ENCODE measurements at places on chromosomes 7 and 10.

GRCh38 chr7:41207141-41207540, 495.7 kb downstream of the INHBA start:
- no peak for DNase-seq

GRCh38 chr10:4983615-4984216, 19.9 kb downstream of the AKR1C2 start:
- no peak for DNase-seq

DNA sequence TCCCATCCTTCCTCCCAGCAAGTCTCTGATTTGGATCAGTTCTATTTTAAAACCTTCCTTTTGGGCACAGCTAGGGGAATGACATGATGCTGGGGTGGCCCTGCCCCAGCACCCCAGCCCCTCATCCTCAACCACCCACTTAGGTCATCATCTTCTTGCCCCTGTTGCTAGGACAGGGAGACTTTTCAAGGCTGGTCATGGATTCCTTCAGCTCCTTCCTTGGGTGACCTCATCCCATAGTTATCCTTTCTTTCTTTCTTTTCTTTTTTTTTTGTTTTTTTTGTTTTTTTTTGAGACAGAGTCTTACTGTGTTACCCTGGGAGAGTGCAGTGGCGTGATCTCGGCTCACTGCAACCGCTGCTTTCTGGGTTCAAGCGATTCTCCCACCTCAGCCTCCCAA, 127.2 kb downstream of the WDFY4 start:
- no peak for DNase-seq

DNA sequence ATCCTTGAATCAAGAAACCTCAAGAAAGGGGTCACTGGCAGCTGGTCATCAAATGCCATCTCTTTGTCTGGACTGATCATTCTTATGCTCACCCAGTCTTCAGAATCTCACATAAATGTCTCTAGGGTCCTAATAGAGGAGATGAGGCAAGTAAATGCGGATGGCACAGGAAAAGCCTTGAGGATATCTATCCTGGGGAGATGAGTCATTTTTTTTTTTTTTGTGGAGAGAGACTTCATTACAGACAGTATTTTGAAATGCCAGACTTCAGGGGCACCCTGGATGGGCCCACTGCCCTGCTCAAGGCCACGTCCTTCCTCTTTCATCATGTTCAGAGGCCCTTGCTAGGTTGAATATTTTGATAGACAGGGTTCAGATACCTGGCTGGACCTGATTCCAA, 19.5 kb upstream of the PLPP4 start:
- DNase-seq = no peak

DNA sequence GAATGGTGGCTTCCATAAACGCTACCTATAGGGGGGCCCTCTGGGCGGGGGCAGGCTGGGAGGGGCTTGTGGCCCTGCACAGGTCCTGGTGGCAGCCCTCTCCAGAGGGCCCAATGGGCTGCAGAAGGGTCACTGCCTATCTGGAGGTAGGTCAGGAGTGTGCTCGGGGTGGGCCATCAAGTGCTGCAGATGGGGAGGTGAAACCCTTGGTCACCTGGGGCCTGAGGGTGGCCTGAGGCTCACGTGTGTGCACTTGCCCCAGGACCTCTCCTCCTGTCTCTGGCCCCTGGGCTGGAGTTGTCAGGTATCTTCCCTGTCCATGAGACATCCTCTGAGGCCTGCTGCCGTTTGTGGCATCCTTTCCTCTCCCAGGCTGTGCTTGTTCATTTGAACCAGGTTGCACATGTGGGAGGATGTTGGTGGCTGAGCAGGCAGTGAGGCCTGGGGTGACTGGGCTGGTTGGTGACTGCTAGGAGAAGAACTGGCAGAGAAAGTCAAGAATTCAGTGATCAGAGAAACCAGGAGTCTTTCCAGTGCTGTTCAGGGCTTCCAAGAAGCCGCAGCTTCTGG, 21.1 kb upstream of the SH2D4B start:
- no peak for DNase-seq

DNA sequence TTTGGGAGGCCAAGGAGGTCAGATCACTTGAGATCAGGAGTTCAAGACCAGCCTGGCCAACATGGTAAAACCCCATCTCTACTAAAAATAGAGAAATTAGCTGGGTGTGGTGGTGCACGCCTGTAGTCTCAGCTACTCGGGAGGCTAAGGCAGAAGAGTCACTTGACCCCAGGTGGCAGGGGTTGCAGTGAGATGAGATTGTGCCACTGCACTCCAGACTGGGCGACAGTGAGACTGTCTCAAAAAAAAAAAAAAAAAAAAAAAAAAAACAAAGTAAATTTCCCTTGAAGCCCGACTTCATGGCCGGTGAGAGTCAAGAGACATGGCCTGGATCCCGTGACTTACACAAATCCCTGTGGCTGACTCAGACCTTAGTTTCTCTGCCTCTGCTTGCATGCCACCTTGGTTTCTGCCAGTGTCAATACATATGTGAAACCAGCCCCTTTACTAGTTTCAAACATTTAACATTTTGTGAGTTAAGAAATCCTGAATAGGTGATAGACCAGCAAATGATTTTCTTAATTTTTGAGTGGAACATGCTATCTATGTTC, 62.8 kb downstream of the ZEB1 start:
- no peak for DNase-seq

GRCh38 chr7:70177166-70177565, 578.9 kb downstream of the AUTS2 start:
- DNase-seq = no peak

DNA sequence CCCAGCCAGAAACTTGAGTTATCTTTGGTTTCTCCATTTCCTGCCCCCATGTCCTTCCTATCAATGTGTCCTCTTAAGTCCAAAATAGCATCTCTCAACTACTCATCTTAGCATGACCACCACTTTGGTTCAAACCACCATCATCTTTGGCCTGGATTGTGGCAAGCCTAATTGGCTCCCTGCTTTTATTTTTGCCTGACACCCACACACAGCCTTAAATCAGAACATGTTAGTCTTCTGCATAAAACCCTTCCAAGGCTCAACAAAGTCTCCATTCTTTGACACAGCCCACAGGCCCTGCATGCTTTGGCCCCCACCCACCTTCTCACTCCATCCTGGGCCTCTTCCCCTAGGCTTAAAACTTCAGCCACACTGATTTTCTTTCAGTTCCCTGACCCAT, 2.0 kb upstream of the TSPAN14 start:
- no peak for DNase-seq

DNA sequence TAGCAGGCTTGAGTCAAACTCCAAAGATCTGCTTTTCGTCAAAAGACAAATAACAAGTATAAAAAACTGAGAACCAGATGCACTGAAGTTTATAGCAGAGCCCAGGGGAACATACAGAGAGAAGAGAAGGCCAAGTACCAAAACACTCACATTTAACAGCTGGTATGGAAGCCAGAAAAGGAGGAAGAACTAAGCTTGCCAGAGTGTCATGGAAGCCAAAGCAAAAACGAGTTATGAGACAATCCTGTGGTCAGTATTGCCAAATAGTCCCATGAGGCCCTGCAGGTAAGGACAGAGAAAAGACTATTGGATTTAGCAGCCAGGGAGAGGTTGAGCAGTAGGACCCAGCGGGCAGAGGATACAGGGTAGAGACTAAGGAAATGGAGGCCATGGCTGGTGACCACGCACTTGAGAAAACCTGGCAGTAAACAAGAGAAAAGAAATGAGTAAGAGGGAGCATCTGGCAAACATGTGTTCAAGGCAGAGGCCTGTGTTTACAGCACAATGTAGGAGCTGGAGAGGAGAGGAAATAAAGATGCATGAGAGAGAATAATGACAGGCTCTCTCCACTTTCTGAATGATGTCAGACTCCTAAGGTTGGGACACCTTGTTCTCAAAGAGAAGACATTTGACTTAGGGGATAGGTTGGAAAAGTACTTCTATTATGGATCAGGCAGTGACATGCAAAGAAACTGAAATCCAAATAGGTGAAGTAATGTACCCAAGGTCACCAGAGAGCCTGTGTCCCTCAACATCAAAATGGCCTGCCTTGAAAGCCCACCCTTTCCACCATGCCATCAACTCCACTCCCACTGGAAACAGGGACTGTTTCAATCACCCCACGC, 9.1 kb downstream of the CREB3L2 start:
- DNase-seq = no peak

GRCh38 chr10:97197030-97197500, 11.3 kb upstream of the SLIT1 start:
- no peak for DNase-seq

- DNase-seq = no peak
Measured at GRCh38 chr7:11228515-11228914, 254.8 kb downstream of the PHF14 start.

DNA sequence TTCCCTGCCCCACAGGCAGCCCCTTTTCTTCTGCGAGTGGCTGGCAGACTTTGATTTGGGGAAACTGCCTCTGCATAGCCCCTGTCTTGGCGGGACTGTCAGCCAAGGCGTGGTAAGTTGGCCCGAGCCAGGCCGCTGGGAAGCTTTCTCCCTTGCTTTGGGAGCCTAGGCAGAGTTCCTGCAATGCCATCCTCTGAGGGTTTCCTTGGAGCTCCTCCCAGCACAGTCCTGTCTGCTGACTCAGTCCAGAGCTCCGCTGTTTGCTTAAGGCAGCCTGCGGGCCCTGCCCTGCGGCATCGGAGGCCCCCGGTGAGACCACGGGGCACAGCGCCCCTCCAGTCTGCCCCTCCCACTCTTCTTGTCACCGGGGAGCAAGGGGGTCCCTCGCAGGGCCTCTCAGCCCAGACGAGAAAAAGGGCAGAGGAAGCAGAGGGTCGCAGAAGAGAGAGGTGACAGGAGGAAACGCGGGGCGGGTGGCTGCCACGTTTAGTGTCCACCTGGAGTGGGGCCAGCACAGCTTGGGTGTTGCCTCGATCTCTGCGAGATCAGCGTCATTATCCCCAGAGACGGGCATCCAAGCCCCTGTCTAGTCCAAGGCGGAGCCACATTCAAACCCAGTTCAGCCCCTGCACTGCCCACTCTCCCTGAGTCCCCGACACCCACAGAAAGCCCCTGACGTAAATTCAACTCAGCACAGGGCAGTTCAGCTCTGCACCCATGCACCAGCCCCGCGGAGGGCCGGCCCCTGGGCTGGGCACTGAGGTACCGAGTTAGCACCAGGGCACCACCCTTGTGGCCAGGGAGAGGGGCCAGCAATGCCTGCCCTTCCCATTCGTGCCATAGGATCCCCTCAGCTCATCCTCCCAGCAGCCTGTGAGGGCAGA, 59.0 kb upstream of the CHST15 start:
- no peak for DNase-seq

- no peak for DNase-seq
Measured at GRCh38 chr7:6092953-6093354, 61.8 kb downstream of the ANKRD61 start.

DNA sequence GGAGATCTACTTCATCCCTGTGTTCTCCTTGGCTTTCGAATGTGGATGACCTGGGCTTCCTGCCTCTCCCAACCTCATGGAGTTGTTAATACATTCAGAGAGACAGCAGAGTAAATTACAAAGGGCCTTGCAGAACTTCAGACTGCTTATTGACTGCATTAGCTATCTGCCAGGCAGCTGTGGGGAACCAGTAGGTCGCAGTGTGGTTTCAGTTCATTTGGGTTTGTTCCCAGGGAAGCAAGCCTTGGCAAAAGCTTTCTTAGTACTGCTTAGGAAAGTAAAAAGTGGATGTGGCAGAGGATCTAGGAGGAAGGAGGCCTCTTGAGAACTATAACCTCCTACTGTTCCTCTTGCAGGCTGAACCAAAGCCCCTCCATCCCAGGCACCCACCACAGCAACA, 9.2 kb downstream of the NPFFR1 start:
- DNase-seq = no peak

- no peak for DNase-seq
Measured at GRCh38 chr10:127926455-127926854, 19.6 kb downstream of the PTPRE start.

DNA sequence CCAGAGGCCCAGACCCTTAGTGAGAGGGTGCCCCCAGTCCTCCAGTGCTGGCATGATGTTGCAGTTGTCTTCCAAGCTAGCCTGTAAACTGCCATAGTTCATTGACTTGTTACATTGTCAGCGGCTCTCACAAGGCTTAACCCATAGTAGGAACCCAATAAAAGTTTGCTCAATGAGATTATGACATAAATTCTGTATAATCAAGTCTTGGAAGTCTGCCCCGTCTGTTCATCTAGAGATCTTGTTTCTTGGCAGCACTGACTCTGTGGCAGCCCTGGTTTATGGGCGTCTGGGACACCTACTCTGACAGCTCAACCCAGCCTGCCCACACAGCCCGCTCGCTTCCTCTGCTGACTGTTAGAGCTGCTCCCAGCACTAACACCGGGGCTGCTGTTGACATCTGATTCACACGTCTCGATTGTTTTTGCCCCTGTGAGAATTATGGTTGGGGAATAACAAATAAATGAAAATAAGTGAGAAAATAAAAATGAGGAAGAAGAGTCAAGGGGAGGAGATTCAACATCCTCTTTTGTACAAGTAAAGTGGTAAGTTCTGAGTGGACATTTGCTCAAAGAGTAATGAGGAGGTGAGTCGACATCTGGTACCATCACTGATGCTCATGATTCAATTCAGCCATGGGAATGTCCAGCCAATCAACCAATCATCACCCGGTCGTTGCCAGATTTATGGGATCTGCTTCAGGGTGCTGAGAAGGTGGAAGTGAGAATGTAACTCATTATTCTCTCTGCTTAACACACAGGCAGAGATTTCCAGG, 160.8 kb downstream of the SPAG6 start:
- peak; percentile 7 for DNase-seq

GRCh38 chr10:80356563-80356988, at the start of the genes DYDC1 and DYDC2:
Gene DYDC1 (minus strand): TSS chr10:80356755. CDS start chr10:80352601, 4,154 bp downstream.
Gene DYDC2 (plus strand): TSS chr10:80356781. CDS start chr10:80362444, 5,663 bp downstream.
- no peak for DNase-seq

Measured in activated naive CD4-positive, alpha-beta T cell (primary cell).